Activated T-helper 1 cell treated with anti-CD3 and anti-CD28 coated beads, Interleukin-2, amount 50 U/mL, for 16 hours (primary cell): ENCODE measurements at places on chromosomes 2 and 18.

GRCh38 chr2:54906716-54907115 lies 143.5 kb downstream of the RTN4 start:
- DNase-seq = no peak

- peak; percentile 3 for DNase-seq
These were observed 51.2 kb downstream of the INHBB start for GRCh38 chr2:120396861-120397811.

DNA sequence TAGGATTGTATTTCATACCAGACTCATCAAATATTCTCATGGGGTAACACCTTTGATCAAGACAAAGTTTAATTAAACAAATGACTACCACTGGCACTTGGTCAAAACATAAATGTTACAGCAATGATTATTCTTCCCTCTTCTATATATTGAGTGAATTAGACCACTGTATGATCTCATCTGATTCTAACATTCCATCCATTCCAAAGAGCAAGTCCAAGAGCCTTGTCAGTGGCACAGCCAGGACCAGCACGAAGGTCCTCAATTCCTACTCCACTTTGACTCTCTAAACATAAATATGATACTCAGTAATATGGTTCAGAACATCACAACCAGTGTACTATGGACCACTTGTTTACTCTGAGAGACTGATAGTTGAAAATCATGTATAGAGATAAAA lies 86.4 kb downstream of the AP1S3 start:
- no peak for DNase-seq

DNA sequence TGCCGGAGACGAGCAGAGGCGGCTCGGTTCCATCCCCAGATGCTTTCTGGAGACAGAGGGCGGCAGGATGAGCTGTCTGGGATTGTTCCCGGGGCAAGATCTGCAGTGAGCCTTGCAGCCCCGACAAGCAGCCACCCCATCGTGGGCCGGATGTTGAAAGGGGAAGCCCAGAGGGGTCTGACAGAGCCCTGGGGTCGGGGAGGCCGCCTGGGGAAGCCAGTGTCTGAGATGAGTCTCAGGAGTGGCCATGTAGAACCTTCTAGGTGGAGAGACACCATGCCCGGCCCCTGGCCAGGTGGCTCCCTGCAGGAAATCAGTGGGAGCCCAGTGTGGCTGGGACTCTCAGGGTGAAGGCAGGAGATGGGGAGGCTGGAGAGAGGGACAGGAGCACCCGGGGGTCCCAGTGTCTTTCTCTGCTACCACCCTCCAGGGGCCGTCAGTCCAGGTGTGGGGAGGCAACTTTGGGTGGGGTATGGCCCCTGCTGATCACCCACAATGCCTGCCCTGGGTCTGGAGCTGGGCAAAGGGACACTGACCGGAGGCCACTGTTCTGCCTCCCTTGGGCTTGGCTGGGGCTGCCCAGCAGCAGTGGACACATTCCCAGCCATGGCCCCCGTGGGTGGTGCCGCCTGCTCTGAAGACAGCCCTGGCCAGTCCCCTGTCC lies 128.3 kb upstream of the HS6ST1 start:
- DNase-seq = no peak

DNA sequence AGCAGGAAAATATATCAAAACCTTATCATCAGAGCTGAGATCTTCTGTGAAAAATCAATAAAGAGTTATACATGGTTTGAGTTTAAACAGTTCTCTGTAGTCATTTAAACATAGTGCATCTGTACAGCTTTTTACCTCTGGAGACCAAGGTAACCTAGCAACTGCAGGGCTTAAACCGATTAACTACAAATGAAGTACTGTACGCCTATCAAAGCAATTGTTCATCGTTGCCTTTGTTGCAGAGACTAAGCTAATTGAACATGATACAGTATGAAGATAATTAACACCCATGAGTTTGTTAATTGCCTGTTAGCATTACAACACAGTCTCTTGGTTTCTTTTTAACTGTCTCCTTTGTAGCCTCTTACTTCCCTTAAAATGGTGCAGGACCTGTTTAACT lies 147.9 kb downstream of the LNPK start:
- DNase-seq = no peak

DNA sequence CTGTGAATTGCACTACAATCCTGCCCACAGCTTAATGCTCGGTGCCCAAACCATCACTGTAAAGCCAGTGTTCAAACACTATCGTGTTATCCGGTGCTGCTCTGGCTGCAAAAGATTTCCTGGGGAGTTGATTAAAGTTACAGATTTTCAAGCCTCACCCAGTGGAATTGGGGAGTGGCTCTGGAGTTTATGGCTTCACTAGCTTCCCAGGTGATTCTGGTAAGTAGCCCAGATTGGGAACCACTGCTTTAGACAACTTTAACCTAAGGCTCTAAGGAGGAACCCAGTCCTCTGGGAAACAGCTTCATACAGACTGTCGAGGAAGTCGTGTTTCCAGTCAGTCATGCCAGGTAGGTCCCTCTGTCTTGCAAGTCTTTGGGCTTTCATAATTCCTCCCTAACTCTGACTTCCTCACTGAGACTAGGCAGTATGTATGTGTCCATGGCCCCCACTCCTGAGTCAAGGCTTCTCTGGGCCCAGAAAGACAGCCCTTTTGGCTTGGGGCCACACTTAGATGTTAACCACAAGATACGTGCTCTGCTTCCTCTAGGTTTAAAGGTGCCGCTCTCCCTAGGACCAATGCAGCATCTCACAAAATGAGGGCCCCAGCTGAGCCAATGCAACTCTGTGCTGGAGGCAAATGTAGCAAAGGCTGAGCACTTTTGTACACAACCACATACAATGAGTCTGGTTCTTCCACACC lies 299.7 kb downstream of the PRKCE start:
- no peak for DNase-seq

GRCh38 chr2:98692090-98693054 lies 38.6 kb downstream of the MGAT4A start:
- no peak for DNase-seq

DNA sequence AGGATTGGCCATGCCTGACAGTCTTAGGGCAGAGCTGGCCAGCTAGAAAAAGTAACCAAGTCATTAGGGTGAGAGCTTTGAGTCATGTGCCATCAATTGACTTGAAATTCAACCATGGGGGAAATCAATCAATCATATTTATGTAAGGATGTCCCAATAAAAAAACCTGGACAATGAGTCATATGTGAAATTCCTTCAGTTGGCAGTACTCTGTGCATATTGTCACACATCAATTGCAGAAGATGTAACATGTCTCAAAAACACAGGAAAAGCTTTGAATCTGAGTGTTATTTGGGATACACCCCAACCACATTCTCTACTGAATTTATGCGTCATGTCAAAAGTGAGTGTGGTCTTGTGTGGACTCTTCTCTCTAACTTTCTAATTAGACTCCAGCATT lies 1004.1 kb upstream of the NRXN1 start:
- DNase-seq = no peak
